ENCODE measurements at places on chromosomes 7 and 10. TPM values are rescaled to one million over a fixed set of nuclear protein-coding genes. Genes with fewer than 3 reads are reported as not detected.

Gene MOGAT3
- not detected for total RNA-seq

DNA sequence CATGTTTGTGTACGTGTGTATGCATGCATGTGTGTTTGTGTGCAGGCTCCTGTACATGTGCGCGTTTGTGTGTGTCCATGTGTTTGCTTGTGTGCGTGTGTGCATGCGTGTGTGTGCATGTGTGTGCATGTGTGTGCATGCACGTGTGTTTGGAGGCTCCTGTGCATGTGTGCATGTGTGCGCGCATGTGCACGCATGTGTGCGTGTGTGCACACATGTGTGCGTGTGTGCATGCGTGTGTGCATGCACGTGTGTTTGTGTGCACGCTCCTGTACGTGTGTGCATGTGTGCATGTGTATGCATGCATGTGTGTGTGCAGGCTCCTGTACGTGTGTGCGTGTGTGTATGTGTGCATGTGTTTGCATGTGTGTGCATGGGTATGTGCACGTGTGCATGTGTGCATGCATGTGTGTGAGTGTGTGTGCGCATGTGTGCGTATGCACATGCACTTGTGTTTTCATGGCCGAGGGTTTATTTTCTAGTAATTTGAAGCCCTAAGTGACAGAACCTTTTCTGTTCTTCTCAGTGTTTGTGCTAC, 59.2 kb downstream of the INPP5A start:
- H3K4me1 ChIP-seq, result peaks cover 28% of the 10 kb centered on the region
- no peak for DNase-seq
- no peak overlapping the region for H3K4me3 ChIP-seq
- no peaks in the 10 kb centered on the region for H3K27me3 ChIP-seq

Gene SUGCT
- total RNA-seq, result not detected

- H3K27ac ChIP-seq, result peak overlapping the region; percentile 9
- H3K27me3 ChIP-seq, result no peaks in the 10 kb centered on the region
- no peak for DNase-seq
Observed at GRCh38 chr10:35217455-35217854, 90.8 kb downstream of the CREM start.

DNA sequence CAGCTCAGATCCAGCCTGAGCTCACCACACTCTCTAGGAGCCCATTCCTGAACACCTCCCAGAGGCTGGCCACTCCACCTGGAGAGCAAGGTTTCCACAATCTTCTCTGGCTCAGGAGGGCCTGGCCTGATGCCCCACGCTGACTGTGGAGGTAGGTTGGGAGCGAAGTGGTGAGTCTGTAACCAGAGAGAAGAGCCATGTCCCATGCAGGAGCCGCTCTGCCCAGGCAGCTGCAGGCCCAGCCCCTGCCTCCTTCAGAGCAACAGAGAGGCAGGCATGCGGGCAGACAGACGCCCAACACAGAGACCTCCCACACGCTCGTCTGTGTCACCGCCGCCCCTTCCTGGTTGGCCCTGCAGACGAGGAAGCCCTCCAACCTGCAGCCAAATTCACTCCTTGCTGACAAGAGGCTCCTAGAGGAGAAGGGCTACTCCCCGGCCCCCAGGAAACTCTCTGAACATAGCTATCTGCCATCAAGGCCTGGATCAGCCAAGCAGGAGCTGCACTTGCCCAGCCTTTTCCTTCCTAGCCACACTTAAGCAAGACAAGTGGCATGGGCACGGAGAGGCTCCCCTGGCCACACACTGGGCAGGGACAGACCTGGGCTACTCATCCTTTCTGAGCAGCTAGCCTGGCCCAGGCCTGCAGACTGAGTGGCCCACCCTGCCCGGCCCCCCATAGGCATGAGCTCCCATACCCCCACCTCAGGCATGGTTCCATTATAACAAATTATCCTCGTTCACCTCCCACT, 101.9 kb downstream of the GRID1 start:
- peaks cover 13% of the 10 kb centered on the region for H3K27me3 ChIP-seq
- H3K36me3 ChIP-seq, result no peaks in the 10 kb centered on the region
- H3K27ac ChIP-seq, result no peak overlapping the region
- no peak overlapping the region for H3K4me3 ChIP-seq
- no peak for DNase-seq

Gene ACTR3C
- total RNA-seq, result 5.0 TPM

DNA sequence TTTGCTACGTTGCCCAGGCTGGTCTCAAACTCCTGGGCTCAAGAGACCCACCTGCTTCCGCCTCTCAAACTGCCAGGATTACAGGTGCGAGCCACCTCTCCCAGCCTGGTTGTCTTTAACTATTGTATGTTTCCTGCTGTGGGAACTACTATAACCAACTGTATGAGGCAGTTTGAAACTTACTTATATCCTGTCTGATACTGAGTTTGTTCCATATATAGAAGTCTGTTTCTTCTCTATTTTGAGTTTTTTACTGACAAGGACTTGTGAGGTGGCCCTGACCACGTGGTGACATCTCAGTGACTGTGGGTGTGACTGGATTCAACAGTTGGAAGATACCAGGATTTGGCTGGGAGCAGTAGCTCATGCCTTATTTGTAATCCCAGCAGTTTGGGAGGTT, 14.2 kb downstream of the FBH1 start:
- no peak for DNase-seq
- H3K4me1 ChIP-seq, result peaks cover 27% of the 10 kb centered on the region
- no peak overlapping the region for H3K4me3 ChIP-seq
- peak overlapping the region; percentile 46 for H3K27ac ChIP-seq

DNA sequence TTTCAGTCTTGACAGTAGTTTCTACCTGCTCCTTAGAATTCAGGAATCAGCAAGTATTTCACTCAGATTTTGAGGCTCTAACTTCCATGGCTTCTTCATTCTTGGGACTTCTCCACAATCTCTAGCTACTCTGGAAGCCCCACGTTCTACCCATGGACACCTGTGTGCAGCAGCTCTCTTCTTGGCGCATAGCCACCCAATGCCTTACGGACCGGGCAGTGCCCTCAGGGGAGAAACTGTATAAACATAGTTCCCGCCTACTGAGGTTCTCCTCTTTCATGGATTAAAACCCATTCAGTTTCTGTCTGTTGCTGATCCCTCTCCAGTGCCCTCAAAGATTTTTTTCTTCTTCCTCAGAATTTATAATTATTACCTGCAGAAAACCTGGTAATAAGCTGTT, 177.1 kb downstream of the SORCS1 start:
- H3K4me3 ChIP-seq, result no peak overlapping the region
- H3K27me3 ChIP-seq, result no peaks in the 10 kb centered on the region
- no peaks in the 10 kb centered on the region for H3K36me3 ChIP-seq
- no peak overlapping the region for H3K27ac ChIP-seq
- no peak for DNase-seq
- H3K4me1 ChIP-seq, result no peaks in the 10 kb centered on the region

DNA sequence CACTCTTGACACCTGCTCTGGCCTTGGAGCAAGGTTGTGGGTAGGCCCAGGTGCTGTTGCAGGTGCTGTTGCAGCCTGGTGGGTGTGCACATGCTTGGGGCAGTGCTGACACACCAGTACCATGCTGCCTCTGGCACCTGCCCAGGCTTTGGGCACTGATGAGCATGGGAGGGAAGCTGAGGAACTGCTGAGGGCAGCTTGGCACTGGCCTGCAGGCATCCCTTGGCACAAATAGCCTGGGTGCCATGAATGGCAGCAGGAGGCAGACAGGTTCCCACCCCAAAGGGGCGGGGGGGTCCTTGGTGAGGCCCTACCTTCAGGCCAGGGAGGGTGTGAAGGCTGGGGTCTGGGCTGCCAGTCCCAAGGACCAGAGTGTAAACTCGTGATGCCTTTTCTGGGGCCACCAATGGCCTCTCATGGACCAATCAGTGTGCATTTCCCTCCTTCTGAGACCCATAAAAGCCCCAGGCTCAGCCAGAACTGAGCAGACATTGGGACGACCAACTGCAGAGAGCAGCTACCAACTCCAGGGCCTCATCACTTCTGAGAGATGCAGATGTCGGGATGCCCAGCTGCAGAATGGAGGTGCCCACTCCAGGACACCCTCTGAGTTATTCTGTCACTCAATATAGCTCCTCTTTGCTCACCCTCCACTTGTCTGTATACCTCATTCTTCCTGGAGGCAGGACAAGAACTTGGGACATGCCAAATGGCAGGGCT, 547.4 kb downstream of the ZWINT start:
- DNase-seq, result no peak
- no peaks in the 10 kb centered on the region for H3K4me1 ChIP-seq
- no peak overlapping the region for H3K27ac ChIP-seq
- no peak overlapping the region for H3K4me3 ChIP-seq
- H3K27me3 ChIP-seq, result no peaks in the 10 kb centered on the region

- peaks cover 26% of the 10 kb centered on the region for H3K27me3 ChIP-seq
- no peak overlapping the region for H3K4me3 ChIP-seq
Observed at GRCh38 chr10:122376364-122376961, 2.0 kb downstream of the PLEKHA1 start.

- peaks cover 1% of the 10 kb centered on the region for H3K27me3 ChIP-seq
- DNase-seq, result peak; percentile 7
- H3K4me3 ChIP-seq, result no peak overlapping the region
- peaks cover 4% of the 10 kb centered on the region for H3K36me3 ChIP-seq
- H3K27ac ChIP-seq, result peak overlapping the region; percentile 76
- H3K4me1 ChIP-seq, result peaks cover 21% of the 10 kb centered on the region
Observed at GRCh38 chr7:139855498-139856270, 26.6 kb downstream of the TBXAS1 start.

DNA sequence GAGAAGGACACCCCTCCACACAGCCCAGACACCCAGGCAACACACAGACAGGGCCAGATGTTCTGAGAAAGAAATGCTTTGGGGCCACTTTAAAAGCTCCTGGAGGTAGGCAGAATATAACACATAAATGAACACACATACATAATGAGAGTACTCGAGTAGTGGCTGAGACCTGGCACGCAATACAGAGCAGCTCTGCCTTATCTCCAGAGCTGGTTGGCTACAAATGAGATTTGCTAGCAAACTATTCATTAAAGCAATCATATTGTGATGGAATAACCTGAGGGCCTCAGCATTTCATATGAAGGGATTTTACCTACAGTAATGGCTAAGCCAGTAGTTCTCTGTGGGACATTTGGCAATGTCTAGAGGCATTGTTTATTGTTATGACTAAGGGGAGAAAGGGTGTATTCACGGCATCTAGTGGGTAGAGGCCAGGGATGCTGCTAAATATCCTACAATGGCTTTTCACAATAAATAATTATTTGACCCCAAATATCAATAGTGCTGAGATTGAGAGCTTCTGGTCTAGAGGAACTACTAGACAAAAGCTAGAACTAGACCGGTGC, 5.5 kb upstream of the IMPDH1 start:
- no peaks in the 10 kb centered on the region for H3K36me3 ChIP-seq
- peaks cover 8% of the 10 kb centered on the region for H3K4me1 ChIP-seq
- no peak overlapping the region for H3K27ac ChIP-seq

DNA sequence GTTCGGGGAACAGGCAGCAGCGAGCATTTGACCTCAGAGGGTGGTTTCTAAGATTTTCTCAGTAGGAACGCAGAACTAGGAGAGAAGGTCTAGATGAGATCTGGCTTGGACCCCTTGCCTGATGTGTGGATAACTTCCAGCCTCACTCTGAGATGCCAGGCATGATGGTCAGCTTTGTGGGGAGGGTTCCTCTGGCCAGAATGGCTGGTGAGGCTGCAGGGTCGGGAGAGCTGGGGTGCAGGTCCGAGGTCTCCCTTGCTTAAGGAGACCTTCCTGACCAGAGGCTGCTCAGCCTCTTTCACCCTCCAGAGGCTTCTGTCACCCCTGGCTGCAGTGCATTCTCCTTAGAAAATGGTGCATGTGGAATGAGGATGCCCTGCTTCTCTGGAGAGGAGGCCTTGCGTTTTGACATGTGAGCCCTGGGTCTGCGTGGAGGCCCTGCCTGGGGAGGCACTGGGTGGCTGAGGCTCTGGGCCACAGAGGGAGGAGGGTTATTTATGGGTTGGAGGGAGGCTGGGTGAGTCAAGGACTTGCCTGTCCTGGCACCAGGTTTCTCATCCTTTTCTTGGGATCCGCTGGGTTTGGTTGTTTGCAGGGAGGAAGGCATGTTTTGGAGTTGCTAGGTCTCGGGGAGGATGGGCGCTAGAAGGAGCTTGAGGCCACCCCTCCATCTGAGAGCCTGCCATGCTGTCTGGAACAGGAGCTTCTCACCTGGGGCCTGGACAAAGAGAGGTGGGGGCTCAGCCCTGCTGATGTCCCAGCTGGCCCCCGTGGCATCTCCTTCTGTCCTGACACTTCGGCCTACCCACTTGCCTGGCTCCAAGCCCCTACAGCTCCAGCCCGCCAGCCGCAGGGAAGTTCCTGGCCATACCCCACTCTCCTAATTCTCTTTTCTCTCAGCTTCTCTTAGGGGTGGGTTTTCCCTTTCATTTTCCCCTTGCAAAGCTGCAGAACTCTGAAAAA, 3.9 kb downstream of the FAM241B start:
- H3K27me3 ChIP-seq, result no peaks in the 10 kb centered on the region
- H3K4me1 ChIP-seq, result peaks cover 7% of the 10 kb centered on the region
- H3K4me3 ChIP-seq, result no peak overlapping the region
- H3K36me3 ChIP-seq, result no peaks in the 10 kb centered on the region

- H3K4me1 ChIP-seq, result no peaks in the 10 kb centered on the region
- no peak overlapping the region for H3K4me3 ChIP-seq
- no peak overlapping the region for H3K27ac ChIP-seq
- no peaks in the 10 kb centered on the region for H3K36me3 ChIP-seq
- no peaks in the 10 kb centered on the region for H3K27me3 ChIP-seq
- DNase-seq, result no peak
Observed at GRCh38 chr10:25753776-25754175, 180.3 kb upstream of the MYO3A start.

Gene NODAL
- total RNA-seq, result not detected

DNA sequence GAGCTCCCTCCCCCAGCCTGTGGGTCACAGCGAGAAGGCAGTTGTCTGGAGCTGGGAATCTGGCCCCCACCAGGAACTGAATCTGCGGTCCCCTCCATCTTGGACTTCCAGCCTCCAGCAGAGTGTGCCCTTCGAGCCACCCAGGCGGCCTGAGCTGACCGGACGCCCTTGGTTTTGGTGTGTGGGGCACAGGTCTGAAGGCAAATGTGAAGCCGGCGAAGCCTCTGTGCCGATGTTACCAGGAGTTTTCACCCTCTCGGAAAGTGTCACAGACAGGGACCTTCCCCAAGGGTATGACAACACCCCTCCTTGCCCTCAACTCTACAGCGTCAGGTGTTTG, 109.1 kb downstream of the DNAJB6 start:
- no peaks in the 10 kb centered on the region for H3K4me1 ChIP-seq
- H3K27me3 ChIP-seq, result peaks cover 8% of the 10 kb centered on the region
- no peaks in the 10 kb centered on the region for H3K36me3 ChIP-seq

Gene NAT16
- not detected for total RNA-seq

Gene GIMAP7
- 244 TPM for total RNA-seq

Gene SFMBT2
- total RNA-seq, result 32.3 TPM

- H3K4me3 ChIP-seq, result no peak overlapping the region
- DNase-seq, result no peak
- no peak overlapping the region for H3K27ac ChIP-seq
- H3K27me3 ChIP-seq, result no peaks in the 10 kb centered on the region
- H3K36me3 ChIP-seq, result peaks cover 22% of the 10 kb centered on the region
Observed at GRCh38 chr10:88830643-88831268, 20.9 kb downstream of the ANKRD22 start.

Gene FZD1
- 1.2 TPM for total RNA-seq
